ENCODE measurements at places on chromosomes 11 and 22.

DNA sequence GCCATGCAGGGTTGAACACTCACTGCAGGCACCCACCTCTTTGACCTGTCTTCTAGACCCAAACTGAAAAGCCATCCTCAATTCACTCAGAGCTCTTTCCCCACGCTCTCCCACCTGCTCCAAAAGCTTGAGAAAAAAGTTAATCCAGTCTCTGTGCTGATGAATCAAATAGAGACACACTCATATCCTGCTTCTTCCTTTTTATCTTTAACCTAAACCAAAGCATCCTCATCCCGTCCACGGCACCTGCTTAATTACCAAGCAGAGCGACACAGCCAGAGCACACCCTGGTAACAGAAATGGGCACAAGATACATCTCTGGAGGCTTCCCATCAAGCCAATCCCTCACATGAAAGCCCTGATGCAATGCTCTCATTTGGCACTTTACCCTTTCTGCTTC is 102.6 kb downstream of the PLEKHA7 start:
- no peak for DNase-seq

DNA sequence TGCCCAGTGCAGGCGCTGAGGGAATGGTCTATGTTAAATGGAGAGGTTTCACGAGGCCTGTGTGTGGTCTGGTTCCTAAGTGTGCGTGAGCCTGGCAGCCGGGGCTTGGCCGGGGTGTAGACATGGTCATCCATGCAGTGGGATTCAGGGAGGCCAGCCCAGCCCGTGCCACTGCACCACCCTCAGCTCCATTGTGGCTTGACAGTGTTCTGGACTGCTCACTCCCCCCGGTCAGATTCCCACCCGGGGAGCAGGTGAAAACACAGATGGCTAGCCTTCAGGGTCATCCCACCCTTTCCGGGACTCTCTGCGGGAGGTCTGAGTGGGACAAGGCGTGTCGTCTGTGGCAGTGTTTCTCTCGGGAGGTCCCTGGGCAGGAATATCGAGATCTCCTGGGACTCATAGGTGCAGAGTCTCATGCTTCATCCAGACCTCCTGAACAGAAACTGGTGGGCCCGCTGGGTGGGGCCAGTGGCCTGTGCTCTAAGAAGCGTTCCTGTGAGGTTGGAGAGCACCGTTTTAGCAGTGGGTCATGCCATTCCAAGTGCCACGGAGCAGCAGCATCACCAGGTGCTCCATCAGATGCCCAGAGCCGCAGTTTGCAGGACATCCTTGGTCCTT is 52.3 kb downstream of the ST14 start:
- no peak for DNase-seq

DNA sequence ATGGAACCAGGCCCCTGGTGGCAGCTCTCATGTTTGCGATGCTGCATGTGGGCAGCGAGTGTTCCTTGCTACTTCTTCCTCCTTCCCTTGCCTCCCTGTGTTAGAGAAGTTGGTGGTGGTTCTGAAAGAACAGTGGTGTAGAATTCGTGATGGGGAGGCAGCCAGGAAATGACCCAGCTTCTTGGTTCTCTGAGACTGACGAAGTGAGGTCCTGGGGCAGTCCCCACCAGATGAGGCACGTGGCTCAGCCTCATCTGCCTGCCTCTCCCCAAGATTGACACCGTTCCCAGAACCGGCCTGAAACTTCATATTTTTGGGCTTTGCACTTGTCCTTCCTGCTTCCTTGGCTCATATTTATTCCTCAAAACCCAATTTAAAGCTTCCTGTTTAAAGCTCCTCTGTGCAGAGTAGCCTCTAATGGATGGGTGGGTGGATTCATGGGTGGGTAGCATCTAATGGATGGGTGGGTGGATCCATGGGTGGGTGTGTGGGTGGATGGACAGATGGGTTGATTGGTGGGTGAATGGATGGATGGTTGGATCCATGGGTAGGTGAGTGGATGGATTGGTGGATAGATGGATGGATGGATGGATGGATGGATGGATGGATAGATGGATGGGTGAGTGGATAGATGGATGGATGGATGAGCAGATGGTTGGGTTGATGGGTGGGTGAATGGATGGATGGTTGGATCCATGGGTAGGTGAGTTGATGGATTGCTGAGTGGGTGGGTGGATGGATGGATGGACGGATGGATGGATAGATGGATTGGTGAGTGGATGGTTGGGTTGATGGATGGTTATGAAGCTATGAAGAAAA is 77.3 kb upstream of the ATXN10 start:
- DNase-seq = no peak

GRCh38 chr11:35507688-35508087 is 17.7 kb downstream of the PAMR1 start:
- no peak for DNase-seq

DNA sequence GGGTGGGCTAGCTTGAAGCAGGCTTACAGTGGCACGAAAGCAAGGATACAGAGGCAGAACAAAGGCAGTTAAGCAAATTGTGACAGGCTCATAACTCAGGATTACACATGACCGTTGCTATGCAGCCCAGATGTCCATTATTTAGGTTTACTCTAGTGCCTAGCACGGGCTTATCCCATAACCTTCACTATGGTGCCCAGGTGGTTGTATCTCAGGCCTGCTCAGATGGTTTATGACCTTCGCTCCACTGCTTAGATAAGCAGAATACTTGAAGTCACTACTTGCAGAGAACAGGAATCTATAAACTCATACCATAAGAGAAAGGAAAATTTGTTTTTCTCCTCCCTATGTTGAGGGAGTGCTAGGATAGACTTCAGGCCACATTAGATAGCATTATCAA is 9.0 kb downstream of the OR6M1 start:
- DNase-seq = no peak

GRCh38 chr11:126879516-126879915 is 121.1 kb downstream of the KIRREL3 start:
- no peak for DNase-seq

DNA sequence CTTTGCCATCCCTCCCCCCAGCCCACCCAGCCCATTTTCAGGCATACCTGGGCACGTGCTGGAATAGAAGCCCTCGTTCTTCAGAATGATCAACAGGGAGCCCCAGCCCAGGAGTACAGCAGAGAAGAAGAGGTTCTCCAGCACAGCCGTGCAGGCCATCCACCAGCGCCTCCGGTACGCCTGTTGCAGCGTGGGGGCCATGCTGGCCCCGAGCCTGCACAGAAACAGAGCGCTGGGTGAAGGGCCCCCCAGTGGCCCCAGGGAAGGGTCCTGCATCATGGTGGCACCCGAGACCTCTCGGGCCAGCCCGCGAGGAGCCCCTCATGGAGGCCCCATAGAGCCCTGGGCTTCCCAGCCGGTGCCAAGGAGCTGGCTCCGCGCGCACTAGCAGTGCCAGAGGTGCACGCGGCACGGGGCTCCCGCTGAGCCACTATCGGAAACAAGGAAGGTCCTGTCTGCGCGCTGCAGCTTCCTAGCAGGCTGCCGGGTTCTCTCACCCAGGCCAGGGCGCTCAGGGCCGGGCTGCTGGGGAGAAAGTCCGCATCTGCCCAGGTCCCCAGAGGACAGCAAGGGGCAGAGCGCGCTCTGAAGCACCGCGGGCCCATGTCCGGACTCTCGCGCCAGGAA is 1.5 kb downstream of the SLC43A1 start:
- no peak for DNase-seq
